Panc1 (cell line): ENCODE measurements at places on chromosomes 6 and 20.

DNA sequence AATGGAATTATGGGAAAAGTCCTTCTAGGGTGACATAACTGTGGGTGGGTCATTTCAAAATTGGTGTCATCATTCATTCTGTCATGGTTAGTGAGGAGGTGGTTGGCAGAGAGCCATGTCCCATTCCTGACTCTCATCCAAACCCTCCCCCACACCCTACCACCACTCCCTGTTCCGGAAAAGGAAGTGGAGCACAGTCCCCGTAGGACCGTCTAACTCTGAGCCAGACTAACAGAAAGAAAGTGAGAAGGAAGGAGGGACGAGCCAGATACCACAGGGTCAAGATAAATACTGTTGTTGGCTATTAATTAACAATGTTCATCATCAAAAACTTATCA lies 4.8 kb downstream of the TRIM10 start:
- DNase-seq = no peak

DNA sequence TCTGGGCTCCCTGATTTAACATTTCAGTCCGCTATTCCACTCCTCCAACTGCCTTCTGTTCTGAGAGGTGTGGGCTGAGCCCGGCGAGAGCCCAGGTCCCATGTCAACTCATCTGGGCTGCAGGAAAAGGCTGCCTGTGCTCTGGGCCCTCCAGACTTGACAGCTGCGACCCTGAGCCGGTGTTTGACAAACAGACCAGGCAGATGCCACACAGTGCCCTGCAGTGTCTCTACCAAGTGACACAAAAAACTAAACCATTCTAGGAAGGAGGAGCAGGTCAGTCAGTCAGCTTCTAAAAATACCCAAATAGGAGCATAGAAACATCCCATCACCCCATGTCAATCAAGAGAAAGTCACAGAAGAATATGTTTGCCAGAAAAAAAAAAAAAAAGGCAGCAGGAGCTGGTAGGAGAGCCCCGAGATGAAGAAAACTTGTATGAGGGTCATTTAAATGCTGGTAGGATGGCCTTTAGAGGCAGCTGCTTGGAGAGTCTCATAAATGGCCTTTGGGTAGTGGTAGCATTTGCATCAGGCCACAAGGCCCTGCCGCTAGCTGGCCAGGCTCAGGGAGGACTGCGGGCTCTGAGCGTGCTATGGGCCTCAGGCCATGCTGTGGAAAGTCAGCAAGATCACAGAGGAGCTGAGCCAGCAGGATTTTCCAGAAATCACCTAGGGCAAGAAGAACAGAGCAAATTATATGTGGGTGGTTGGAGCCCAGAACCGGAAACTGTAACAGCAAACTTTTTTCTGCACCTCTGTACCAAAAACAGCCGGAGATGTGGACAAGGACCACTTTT lies 36.6 kb upstream of the GFOD1 start:
- DNase-seq = no peak

DNA sequence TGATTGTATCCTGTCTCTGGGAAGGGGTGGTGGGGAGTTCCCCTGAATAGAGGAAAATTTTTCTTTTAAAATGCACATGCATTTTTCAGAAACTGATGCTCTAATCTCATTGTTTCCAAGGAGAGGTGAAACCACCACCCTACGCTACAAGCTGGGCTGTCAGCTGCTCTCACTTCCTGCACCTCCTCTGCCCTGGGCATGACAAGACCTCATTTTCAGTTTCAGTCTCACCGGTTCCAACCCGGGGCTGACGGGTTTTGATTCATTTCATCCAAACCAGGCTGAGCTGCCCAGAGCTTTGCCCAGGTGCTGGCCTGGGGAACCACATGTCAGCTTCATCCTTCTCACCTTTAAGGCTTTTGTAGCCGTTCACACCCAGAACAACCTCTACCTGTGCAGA lies 99.7 kb downstream of the EYA2 start:
- DNase-seq = no peak

GRCh38 chr6:42729731-42730130 lies 7.3 kb upstream of the PRPH2 start:
- DNase-seq = no peak

GRCh38 chr20:41032271-41032670 lies 3.6 kb downstream of the TOP1 start:
- DNase-seq = no peak

DNA sequence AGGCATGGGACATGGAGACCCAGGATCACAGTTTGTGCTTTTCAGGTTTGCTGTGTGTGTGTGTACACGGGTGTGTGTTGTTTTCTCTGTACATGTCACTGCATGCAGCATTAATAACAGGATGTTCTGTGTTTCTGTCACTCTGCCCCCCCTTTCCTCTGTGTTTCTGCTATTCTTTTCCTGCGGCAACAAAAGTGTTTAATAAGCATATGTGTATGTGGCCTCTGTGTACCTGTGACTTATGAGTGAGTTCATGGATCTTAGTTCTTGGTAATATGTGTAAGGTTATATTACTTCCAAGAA lies 9.8 kb downstream of the SYNGAP1 start:
- no peak for DNase-seq
